ENCODE measurements at places on chromosomes 4 and X.

- no peak for DNase-seq
These were observed 182.1 kb downstream of the SCFD2 start for GRCh38 chr4:53183754-53184153.

- no peak for DNase-seq
These were observed 392.8 kb downstream of the GPM6A start for GRCh38 chr4:175419236-175419718.

- DNase-seq: no peak
These were observed 20.4 kb upstream of the BRS3 start for GRCh38 chrX:136467303-136467702.

- DNase-seq: no peak
These were observed 527.2 kb upstream of the PRKX start for GRCh38 chrX:4240541-4241194.

DNA sequence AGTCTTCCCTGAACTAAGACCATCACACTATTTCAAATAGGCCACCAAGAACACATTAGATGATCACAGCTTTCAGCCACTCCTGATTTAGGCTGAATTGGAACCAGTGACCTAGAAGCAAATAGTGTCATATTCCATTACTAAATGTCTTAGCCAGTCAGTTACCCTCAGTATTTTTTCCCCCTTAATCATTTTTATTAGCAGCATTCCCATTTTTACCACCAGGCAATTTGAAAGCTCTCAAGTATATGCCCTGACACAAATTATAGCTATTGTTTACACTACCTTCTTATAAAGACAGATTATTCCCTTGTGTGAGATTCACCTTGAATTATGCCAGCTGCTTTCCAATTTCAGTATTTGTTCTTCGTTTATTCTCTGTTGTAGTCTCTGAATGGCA, 1146.9 kb downstream of the PDHA2 start:
- DNase-seq: no peak

DNA sequence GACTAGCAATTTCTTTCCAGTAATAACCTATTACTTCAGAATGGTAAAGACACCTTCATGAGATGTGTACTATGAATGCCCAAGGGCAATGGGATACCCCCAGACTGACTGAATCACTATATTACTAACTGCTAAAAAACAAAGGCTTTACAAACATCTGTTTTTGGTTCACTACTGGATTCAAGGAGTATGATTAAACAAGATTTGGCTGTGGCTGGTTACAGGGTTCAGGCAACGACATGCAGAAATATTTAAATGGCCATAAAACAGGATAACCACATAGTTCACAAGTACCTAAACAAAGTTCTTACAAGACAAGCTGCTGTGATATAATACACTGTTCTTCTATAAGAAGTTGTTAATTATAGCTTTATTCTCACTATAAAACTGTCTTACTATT, 128.2 kb downstream of the FRYL start:
- DNase-seq: no peak

DNA sequence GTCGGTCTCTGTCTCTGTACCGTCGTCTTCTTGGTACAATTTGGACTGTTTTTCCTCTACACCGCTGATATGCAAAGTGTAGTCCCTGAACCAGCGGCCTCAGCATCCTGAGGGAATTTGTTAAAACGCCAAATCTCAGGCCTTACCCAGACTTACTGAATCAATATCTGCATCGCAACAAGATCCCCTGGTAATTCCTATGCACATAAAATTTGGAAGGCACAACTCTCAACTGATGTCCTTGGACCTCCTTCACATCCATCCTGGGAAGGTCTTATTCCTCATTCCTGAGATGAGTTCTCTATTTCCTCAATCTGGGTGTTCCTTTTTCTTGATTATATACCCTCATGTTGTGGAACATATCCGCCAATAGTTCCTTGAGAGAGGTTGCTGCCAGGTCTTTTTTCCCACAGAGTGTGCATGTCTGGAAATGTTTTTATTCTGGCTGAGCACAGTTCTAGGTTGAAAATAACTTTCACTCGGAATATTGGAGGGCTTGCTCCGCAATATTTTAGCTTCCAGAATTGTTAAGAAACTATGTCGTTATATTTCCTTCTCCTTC, 738 bp upstream of the HPF1 start:
- DNase-seq: no peak

GRCh38 chrX:148024425-148025148, 43.5 kb downstream of the FMR1NB start:
- DNase-seq: no peak

DNA sequence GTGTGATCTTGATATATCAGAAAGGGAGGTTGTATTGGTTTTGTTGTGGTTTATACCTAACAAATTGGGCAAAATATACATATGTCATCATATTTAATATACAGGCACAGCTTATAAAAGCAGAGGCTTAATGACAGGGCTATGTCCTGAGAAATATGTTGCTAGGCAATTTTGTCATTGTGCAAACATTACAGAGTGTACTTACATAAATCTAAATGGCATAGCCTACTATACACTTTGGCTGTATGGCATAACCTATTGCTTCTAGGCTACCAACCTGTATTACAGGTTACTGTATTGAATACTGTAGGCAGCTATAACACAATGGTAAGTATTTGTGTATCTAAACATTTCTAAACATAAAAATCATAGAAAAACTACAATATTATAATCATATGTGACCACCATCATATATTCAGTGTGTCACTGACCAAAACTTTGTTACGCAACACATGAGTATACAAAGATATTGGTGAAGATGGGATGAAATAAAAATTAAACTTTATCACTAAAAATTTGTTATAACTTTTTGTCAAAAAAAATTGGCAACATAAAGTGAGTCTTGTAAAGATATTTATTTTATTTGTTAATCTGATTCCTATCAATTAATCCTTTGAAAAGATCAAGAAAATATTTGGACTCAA, 414.0 kb upstream of the HS3ST1 start:
- no peak for DNase-seq

GRCh38 chrX:139078342-139078741, 366.8 kb upstream of the FGF13 start:
- no peak for DNase-seq

GRCh38 chr4:72969976-72970375, 99.5 kb downstream of the COX18 start:
- DNase-seq: no peak

GRCh38 chrX:78456909-78457308, 129.5 kb upstream of the CYSLTR1 start:
- no peak for DNase-seq

DNA sequence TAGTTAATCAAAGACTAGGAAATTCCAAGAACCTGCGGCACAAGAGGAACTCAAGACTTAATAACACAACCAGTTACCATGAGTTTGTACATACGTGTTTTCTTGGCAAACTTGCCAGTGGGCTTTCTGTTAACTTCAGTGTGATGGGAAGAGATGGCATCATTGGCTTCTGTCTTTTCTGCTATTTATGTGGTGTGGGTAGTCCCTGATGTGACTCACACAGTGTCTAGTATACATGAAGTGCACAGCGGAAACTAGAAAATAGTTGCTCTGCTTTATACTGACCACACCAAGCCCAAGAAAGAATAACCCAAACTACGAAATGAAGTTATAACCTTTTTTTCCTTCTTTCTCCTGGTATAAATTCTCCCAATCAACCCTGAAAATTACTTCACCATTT, 24.5 kb downstream of the DAPP1 start:
- DNase-seq: no peak

GRCh38 chr4:153022241-153022715, 86.2 kb downstream of the FHDC1 start:
- no peak for DNase-seq

- DNase-seq: no peak
These were observed 85.8 kb upstream of the PRPS1 start for GRCh38 chrX:107542500-107542899.

- DNase-seq: no peak
These were observed 276.3 kb upstream of the GALNT7 start for GRCh38 chr4:172892300-172892699.

GRCh38 chr4:52996261-52997131, 134.4 kb downstream of the RASL11B start:
- no peak for DNase-seq

DNA sequence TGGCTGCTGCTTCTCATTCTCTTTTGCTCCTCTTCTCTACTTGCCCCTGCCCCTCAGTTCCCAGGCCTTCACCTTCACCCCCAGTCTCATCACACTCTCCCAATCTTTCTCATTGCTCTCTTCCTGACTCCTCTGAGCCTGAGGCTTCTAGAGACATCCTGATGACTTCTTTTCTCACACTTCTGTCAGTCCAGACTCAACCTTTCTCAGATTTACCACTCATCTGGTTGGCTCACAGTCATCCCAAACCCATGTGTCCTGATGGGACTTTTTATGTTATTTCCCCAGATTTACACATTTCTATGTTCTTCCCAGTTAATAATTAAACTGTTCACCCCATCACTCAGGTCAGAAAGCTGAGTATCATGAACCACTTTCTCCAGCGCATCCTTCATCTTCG, 68.0 kb downstream of the TMA16 start:
- no peak for DNase-seq

GRCh38 chrX:1099146-1099770, 113.2 kb downstream of the CRLF2 start:
- no peak for DNase-seq
